ENCODE measurements at places on chromosomes 7 and 10. TPM values are rescaled to one million over a fixed set of nuclear protein-coding genes. Genes with fewer than 3 reads are reported as not detected.

The FBXO24 gene
- total RNA-seq: 0.25 TPM

- no peak for DNase-seq
- H3K4me3 ChIP-seq: no peak overlapping the region
- no peaks in the 10 kb centered on the region for H3K36me3 ChIP-seq
- H3K4me1 ChIP-seq: peaks cover 6% of the 10 kb centered on the region
Measured at GRCh38 chr7:84674236-84674913, 479.8 kb upstream of the SEMA3A start.

DNA sequence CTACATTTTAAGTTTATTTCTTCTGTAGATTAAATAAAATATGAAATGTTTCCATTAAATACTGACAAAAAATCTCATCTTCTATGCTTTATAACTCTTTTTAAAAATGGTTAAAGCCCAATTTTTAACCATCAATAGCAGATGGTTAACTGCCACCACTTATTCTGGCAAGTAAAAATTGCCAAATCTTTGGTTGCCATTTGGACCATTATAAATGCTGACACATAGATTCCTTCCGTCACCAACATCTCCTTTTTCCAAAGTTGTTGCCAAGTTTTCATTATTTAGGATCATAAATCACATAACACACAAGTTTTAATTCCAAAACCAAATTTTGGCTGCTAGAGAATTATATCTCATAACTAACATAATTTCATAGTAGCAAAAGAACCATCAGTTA, 1614.3 kb downstream of the REEP3 start:
- no peak overlapping the region for H3K27ac ChIP-seq
- no peaks in the 10 kb centered on the region for H3K27me3 ChIP-seq
- no peak for DNase-seq
- H3K36me3 ChIP-seq: no peaks in the 10 kb centered on the region
- no peaks in the 10 kb centered on the region for H3K4me1 ChIP-seq

The HOXA10 gene
- total RNA-seq: not detected

DNA sequence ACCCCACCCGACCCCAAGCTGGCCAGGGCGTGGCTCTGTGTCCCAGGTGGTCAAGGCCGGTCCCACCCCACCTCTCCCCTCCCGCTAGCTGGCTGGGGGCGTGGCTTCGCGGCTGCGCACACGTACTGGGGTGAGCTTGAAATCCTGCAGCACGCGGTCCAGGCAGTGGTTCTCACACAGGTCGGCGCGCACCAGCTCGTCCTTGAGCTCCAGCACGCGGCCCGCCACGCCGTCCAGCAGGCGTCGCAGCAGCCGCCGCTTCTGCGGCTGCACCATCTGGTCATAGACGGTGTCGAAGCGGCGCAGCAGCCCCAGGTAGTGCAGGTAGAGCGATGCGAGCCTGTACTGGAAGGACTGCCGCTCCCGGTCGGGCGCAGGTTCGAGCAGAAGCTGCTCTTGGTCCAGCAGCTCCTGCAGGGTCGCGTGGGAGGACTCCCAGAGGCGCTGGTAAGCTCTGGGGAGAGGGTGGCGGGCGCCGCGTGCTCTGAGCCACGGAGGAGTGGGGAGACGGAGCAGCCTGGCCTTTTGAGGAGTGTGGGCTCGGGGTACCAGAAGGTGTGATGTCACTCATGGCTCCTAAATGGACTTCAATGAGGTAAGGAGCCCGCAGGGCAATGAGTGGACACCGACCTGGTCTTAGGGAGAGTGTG, 5.8 kb downstream of the H2BK1 start:
- DNase-seq: no peak
- peaks cover 49% of the 10 kb centered on the region for H3K27me3 ChIP-seq
- H3K4me3 ChIP-seq: no peak overlapping the region
- H3K27ac ChIP-seq: no peak overlapping the region
- H3K4me1 ChIP-seq: no peaks in the 10 kb centered on the region

- no peaks in the 10 kb centered on the region for H3K4me1 ChIP-seq
- H3K27ac ChIP-seq: no peak overlapping the region
- no peaks in the 10 kb centered on the region for H3K36me3 ChIP-seq
- no peaks in the 10 kb centered on the region for H3K27me3 ChIP-seq
- DNase-seq: no peak
Measured at GRCh38 chr10:74282848-74283210, 131.8 kb downstream of the ADK start.

The POU6F2 gene
- total RNA-seq: 0.44 TPM

All from left ventricle myocardium inferior (tissue), 1 donor.